HL-60 (cell line): ENCODE measurements at places on chromosomes 2 and 18.

GRCh38 chr2:184154438-184154837, 443.9 kb upstream of the ZNF804A start:
- DNase-seq: no peak

DNA sequence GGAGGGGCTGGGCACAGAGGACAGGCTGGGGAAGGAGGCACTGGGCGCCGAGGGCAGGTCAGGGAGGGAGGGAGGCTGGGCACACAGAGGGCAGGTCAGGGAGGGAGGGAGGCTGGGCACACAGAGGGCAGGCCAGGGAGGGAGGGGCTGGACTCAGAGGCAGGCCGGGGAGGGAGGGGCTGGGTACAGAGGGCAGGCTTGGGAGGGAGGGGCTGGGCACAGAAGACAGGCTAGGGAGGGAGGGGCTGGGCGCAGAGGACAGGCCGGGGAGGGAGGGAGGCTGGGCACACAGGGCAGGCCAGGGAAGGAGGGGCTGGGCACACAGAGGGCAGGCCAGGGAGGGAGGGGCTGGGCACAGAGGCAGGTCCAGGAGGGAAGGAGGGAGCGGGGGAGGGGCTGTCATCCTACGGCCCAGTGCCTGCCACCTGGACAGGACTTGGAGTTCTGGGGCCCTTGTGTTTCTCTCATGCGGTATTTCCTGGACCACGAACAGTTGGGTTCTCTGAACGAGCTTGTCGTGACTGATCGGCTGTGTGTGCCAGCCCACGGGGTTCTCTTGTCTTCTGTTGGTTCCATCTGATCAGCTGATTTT, 46.7 kb upstream of the KCNG2 start:
- DNase-seq: no peak

GRCh38 chr2:45675263-45675812, 23.9 kb downstream of the PRKCE start:
- no peak for DNase-seq

DNA sequence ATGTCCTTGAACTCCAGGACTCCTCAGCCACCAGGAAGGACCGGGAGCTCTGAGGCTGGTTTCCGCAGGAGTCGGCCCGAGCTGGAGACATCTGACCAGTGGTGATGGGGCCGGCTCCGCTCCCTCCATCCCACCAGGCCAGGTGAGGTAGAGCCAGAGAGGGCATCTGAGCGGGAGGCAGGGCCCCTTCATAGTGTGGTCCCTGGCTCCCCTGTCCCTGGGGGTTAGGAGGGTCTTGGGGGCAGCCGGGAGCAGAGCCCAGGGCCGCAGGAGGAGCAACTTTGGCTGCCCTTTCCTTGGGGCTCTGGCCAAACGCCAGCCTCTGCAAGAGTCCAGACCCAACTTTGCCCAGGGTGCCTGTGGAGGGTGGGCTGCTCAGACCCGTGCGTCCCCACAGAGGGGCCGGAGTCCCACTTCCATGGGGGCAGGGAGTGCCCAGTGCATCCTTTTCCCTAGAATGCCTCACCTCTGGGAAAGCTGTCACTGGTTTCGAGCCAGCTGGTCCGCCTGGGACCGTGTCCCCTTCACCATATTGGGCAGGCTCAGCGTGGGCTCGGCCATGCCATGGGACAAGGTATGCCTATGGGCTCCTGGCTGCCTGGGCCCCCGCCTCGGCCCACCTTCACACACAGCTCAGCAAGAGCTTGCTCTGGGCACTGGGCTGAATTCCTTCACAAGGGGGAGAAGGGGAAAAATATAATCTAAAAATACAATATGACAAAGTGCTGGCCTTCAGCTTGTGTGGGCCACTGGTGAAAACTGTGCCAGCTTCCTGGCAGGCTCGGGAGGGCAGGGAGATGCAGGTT, 148.6 kb downstream of the TWIST2 start:
- DNase-seq: no peak

- DNase-seq: peak; percentile 23
Measured at GRCh38 chr2:190947711-190948251, 66.2 kb downstream of the STAT1 start.
